Naive B cell (primary cell): ENCODE measurements at places on chromosomes 16 and 17. TPM values are rescaled to one million over a fixed set of nuclear protein-coding genes. Genes with fewer than 3 reads are reported as not detected.

Gene ATP6V0C
- 75.4 TPM for polyA plus RNA-seq

Gene CD300A
- polyA plus RNA-seq = 1.6 TPM

Gene PHKB
- 67.9 TPM for polyA plus RNA-seq

Gene HEATR9
- polyA plus RNA-seq = not detected

Gene KRT24
- polyA plus RNA-seq = not detected

Gene SMARCE1
- polyA plus RNA-seq = 211 TPM

Gene CNGB1
- polyA plus RNA-seq = not detected

Gene TBC1D3E
- not detected for polyA plus RNA-seq

Gene TGFB1I1
- polyA plus RNA-seq = 1.4 TPM

Gene MLKL
- 3.8 TPM for polyA plus RNA-seq

Gene HIGD1B
- not detected for polyA plus RNA-seq

Gene MEIOB
- polyA plus RNA-seq = not detected

Gene CDIPT
- polyA plus RNA-seq = 79.1 TPM

Gene RRAD
- polyA plus RNA-seq = not detected

Gene DHRS7C
- polyA plus RNA-seq = not detected

Gene TLCD1
- polyA plus RNA-seq = 1.2 TPM

Gene HMOX2
- 42.6 TPM for polyA plus RNA-seq

Gene TMEM92
- polyA plus RNA-seq = not detected

Gene PMM2
- polyA plus RNA-seq = 22.7 TPM

Gene THRA
- 3.8 TPM for polyA plus RNA-seq

Gene GNGT2
- 7.1 TPM for polyA plus RNA-seq

Gene CD7
- 0.50 TPM for polyA plus RNA-seq

Gene ZNF469
- polyA plus RNA-seq = not detected

Gene MYH1
- polyA plus RNA-seq = not detected

Gene ZDHHC1
- polyA plus RNA-seq = 0.23 TPM

Gene KRTAP9-2
- polyA plus RNA-seq = not detected

Gene SPNS3
- polyA plus RNA-seq = 0.59 TPM

Gene DPEP3
- polyA plus RNA-seq = 0.83 TPM

Gene KRTAP2-2
- polyA plus RNA-seq = not detected

Gene SOX8
- polyA plus RNA-seq = not detected

Gene RTN4RL1
- not detected for polyA plus RNA-seq

Gene HSD17B1
- polyA plus RNA-seq = 1.0 TPM
